T-cell (primary cell): ENCODE measurements at places on chromosomes 13 and 19.

- DNase-seq: no peak
- H3K4me3 ChIP-seq: no peak overlapping the region
- H3K27ac ChIP-seq: no peak overlapping the region
- no peaks in the 10 kb centered on the region for H3K36me3 ChIP-seq
- H3K27me3 ChIP-seq: no peaks in the 10 kb centered on the region
- H3K4me1 ChIP-seq: no peaks in the 10 kb centered on the region
Observed at GRCh38 chr13:106958621-106959048, 390.7 kb upstream of the ARGLU1 start.

DNA sequence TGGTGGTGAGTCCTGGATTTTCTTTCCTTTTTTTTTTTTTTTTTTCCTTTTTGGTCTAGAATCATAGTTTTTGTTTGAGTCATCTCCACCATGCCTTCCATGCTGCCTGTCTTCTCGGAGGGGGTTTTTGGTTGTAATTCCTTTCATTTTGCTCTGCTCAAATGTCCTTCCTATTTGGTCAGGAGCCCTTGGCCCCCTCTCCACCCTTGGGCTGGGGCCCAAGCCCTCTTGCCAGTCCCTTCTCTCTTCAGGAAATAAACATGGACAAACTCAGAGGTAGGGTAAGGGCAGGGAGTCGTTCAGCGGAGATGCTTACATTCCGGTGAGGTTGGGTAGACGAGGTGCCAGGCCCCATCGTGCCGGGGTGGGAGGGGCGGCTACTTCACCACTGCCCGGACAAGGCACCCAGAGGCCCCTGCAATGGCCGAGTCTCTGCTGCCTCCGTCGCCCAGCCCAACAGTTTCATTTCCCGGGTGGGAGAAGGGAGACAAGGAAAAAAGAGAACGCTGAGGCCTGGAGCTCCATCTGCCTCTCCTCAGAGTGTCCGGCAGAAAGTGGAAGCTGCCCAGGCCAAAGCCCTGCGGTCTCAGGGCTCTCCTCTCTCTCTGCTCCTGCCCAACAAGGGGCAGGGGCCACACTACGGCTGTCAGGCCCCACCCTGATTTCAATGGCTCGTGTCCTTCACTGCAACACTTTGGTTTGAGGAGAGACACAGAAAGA, 12.7 kb downstream of the ZNF574 start:
- no peaks in the 10 kb centered on the region for H3K27me3 ChIP-seq
- H3K27ac ChIP-seq: no peak overlapping the region
- H3K4me1 ChIP-seq: no peaks in the 10 kb centered on the region
- H3K36me3 ChIP-seq: no peaks in the 10 kb centered on the region
- DNase-seq: no peak
- no peak overlapping the region for H3K4me3 ChIP-seq

GRCh38 chr19:33394006-33394722, 20.7 kb downstream of the CEBPG start:
- no peak for DNase-seq
- no peak overlapping the region for H3K27ac ChIP-seq
- H3K4me3 ChIP-seq: no peak overlapping the region
- H3K27me3 ChIP-seq: no peaks in the 10 kb centered on the region

DNA sequence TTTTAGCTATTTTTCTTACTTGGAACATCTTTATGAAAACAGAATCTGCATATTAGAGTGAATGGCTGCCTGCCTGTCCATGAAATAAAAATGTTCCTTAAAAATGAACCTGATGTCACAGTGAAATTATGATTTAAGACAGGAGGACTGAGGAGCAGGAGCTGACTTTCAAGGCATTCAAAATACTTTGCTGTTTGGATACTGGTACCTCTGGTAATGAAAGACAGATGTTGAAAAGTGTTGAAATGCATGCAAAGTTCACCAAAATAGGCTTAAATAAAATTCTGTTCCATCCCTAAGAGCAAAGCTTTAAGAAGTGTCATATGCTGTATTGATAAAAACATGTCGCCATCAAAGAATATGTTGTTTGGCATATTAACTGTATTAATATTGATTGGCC, 1.7 kb downstream of the ARHGEF7 start:
- peaks cover 15% of the 10 kb centered on the region for H3K4me1 ChIP-seq
- DNase-seq: no peak
- no peaks in the 10 kb centered on the region for H3K36me3 ChIP-seq
- peaks cover 26% of the 10 kb centered on the region for H3K27me3 ChIP-seq
- H3K4me3 ChIP-seq: no peak overlapping the region

GRCh38 chr19:6108721-6109633, 1.3 kb downstream of the RFX2 start:
- H3K4me3 ChIP-seq: peak overlapping the region; percentile 55
- no peak overlapping the region for H3K27ac ChIP-seq
- peaks cover 23% of the 10 kb centered on the region for H3K4me1 ChIP-seq
- peaks cover 19% of the 10 kb centered on the region for H3K27me3 ChIP-seq
- DNase-seq: peak; percentile 75
- no peaks in the 10 kb centered on the region for H3K36me3 ChIP-seq

DNA sequence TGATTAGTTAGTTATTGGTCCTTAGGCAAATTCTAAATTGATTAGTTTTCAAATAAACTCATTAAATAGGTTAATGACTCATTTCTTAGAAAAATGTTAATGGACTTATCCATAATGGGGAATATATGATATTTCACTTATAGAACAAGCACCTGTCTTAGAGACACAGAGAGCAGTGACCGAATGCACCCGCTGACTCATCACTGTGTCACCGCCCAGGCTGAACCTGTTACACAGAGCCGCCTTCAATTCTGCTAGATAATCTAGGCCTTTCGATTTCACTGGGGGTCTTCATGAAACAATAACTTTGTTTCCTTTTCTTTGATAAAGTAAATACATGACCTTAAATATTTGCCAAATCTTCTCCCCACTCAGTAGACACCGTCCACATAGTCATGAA, 13.1 kb downstream of the IRS2 start:
- peaks cover 10% of the 10 kb centered on the region for H3K4me1 ChIP-seq
- H3K36me3 ChIP-seq: peaks cover 3% of the 10 kb centered on the region
- H3K27me3 ChIP-seq: no peaks in the 10 kb centered on the region
- H3K4me3 ChIP-seq: no peak overlapping the region

DNA sequence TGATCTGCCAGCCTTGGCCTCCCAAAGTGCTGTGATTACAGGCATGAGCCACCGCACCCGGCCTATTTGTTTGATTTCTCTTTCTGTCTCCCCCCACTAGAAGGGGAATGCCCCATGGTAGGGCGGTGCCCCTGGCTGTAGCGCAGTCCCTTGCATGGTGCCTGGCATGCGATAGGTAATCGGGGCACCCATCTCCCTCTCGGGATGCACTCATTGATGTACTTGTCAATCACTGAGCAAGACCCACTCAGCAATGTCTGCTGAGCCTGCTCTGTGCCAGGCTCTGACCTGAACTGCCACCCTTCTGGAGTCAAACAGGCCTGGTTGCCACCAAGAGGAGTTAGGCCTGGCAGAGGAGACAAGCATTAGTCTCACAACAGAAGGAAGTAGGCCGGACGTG, 19.8 kb downstream of the DNM2 start:
- peaks cover 9% of the 10 kb centered on the region for H3K36me3 ChIP-seq
- H3K4me3 ChIP-seq: no peak overlapping the region
- H3K4me1 ChIP-seq: no peaks in the 10 kb centered on the region
- no peak overlapping the region for H3K27ac ChIP-seq

DNA sequence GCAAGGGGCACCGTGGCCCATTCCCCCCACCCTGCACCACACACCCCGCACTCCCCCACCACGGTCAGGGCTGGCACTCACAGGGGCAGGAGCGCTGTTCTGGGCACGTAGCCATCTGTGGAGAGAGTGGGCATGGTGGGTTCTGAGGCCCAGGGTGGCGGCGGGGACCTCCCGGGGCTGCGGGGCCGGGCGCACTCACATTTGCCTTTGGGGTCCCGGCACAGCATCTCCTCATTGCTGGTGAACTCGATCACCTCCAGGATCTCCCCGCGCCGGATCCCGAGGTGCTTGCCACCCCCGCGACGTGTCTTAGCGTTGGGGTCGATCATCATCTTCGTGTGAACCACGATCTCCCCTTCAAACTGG, 12.1 kb downstream of the PRAM1 start:
- DNase-seq: no peak
- H3K36me3 ChIP-seq: peaks cover 30% of the 10 kb centered on the region
- no peak overlapping the region for H3K27ac ChIP-seq
- peaks cover 22% of the 10 kb centered on the region for H3K4me1 ChIP-seq
- no peak overlapping the region for H3K4me3 ChIP-seq

GRCh38 chr19:31149441-31149941, 199.7 kb downstream of the TSHZ3 start:
- no peaks in the 10 kb centered on the region for H3K36me3 ChIP-seq
- no peak for DNase-seq
- no peak overlapping the region for H3K4me3 ChIP-seq

GRCh38 chr19:32150605-32151004, 194.8 kb upstream of the ZNF507 start:
- H3K4me3 ChIP-seq: no peak overlapping the region
- no peaks in the 10 kb centered on the region for H3K4me1 ChIP-seq
- no peak for DNase-seq

DNA sequence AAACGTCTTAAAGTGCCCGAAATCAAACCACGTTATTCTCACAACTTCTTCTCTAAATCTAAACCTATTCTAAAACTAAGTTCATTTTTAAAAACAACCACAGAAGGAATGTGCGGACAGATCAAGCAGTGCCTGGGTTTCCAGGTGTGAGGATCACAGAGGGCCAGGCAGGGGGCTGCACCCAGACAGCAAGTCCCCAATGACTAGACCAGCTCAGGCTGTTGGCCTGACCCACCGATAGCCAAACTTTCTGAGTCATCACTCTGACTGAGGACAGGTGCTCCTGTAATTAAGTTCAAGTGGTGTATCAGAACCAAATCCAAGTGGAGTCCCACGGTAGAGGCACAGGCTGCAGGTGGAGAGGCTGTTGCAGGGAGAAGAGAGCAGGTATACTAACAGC, 37.6 kb upstream of the EPHX3 start:
- DNase-seq: no peak
- H3K4me1 ChIP-seq: peaks cover 22% of the 10 kb centered on the region
- H3K36me3 ChIP-seq: peaks cover 79% of the 10 kb centered on the region
- no peak overlapping the region for H3K27ac ChIP-seq
- H3K4me3 ChIP-seq: no peak overlapping the region

GRCh38 chr13:99335087-99335486, 27.9 kb upstream of the GPR183 start:
- H3K27me3 ChIP-seq: no peaks in the 10 kb centered on the region
- no peak overlapping the region for H3K27ac ChIP-seq
- DNase-seq: no peak
- peaks cover 4% of the 10 kb centered on the region for H3K36me3 ChIP-seq
- peaks cover 20% of the 10 kb centered on the region for H3K4me1 ChIP-seq

DNA sequence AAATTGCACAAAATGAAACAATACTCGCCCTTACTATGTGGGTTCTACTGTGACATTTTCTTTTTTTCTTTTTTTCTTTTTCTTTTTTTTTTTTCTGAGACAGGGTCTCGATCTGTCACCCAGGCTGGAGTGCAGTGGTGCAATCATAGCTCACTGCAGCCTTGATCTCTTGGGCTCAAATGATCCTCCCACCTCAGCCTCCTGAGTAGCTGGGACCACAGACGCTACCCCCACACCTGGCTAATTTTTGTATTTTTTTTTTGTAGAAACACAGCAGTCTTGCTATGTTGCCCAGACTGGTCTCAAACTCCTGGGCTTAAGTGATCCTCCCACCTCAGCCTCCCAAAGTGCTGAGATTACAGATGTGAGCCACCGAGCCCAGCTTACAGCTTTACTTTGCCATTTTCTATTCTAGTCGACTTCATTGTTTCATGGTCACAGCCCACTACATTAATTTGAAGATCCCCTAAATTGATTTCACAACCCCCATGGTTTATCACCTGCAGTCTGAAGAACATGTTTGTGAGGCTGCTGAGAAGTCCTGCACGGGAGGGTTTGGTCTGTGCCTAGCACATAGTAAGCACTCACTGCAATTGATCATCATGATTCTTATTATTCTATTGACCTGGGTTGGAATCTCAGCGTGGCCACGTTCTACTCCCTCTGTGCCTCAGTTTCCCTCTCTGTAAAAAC, 3.8 kb downstream of the BCL3 start:
- H3K4me3 ChIP-seq: peak overlapping the region; percentile 52
- H3K27me3 ChIP-seq: no peaks in the 10 kb centered on the region
- DNase-seq: no peak
- H3K4me1 ChIP-seq: peaks cover 24% of the 10 kb centered on the region
- H3K27ac ChIP-seq: peak overlapping the region; percentile 87
- peaks cover 19% of the 10 kb centered on the region for H3K36me3 ChIP-seq

- H3K27me3 ChIP-seq: peaks cover 29% of the 10 kb centered on the region
- H3K4me1 ChIP-seq: peaks cover 90% of the 10 kb centered on the region
- no peak overlapping the region for H3K4me3 ChIP-seq
- peaks cover 11% of the 10 kb centered on the region for H3K36me3 ChIP-seq
- DNase-seq: no peak
Observed at GRCh38 chr19:38661996-38662395, 14.5 kb downstream of the ACTN4 start.

DNA sequence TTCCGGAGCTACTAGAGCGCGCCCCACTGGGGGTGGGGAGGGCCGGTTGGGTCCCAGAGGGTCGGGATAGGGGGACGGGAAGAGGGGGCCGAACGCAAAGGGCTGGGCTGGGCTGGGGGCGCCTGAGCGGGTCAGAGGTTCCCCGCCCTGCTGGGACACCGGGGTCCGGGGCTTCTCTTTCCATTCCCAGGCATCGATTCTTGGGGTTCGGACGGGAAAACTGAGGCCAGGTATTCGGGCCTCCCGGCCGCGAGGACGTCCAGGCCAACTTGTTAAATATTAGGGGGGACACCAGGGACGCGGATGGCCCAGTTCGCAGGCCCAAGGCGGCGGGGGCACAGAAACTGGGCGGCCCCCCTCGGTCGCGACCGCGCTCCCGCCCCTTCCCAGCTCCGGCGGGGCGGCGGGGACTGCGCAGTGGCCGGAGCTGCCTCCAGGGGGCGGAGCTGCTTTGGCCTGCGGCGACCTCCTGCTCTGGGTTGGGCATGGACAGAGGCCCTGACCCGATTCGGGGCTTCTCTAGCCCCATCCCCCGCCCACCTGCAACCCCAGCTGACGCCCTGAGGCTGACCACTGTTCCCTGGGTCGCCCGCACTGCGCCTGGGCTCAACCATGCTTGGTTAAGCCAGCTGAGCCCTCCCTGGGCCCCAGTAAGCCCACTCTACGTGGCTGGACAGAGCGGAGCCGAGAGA, 1.2 kb upstream of the KLF16 start:
- no peaks in the 10 kb centered on the region for H3K27me3 ChIP-seq
- H3K4me1 ChIP-seq: peaks cover 20% of the 10 kb centered on the region
- DNase-seq: peak; percentile 57
- peak overlapping the region; percentile 74 for H3K27ac ChIP-seq

DNA sequence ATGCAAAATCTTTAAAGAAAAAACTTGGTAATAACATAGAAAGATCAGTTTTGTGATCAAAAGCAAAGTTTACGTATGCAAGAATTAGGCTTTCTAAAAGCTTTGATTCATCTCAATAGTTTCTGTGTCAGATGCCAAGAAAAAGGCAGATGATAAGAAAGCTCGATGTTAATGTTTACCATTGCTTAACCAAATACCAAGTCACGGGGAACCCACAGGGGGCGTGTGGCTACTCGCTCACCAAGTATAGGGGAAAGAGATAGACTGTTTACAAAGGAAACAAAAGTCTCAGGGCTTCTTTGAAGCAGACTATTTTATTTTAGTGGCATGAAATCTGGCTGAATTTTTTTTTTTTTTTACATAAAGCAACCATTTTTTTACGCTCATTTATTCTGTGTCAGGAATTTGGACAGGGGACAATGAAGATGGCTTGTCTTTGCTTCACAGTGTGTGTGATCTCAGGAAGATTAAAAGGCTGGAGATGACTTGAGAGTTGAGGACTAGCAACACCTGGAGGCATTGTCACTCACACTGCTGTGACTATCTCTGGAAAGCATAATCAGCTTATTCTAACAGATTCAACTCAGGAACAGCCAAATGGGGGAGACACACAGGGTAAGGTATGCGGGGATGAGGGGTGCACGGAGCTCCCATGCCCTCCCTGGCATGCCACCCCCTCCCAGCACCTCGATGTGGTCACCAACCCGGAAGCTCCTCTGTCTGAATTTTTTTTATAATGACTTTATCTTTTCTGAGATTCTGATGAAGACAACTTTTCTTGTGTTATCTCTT, 24.9 kb downstream of the RCBTB1 start:
- DNase-seq: peak; percentile 17
- H3K27me3 ChIP-seq: no peaks in the 10 kb centered on the region
